ENCODE measurements at places on chromosomes 4 and X.

DNA sequence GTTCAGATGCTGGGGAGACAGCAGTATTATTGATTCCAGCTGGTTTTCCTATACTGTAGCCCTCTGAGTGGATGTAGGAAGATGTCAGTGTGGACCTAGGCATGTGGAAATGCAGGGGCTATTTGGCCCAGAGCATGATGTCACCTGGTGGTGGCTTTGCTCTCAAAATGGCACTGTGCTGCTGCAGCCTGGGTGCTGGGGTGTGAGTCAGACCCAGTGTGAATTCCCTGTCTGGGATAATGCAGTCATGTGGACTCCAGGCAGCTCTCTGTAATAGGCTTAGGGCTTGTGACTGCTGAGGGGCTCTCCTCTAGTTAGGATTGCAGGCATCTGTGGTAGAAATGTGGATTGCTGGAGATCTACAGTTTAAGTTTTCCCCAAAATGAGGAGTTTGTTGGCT lies 70.7 kb downstream of the DCAF8L2 start:
- DNase-seq = no peak

DNA sequence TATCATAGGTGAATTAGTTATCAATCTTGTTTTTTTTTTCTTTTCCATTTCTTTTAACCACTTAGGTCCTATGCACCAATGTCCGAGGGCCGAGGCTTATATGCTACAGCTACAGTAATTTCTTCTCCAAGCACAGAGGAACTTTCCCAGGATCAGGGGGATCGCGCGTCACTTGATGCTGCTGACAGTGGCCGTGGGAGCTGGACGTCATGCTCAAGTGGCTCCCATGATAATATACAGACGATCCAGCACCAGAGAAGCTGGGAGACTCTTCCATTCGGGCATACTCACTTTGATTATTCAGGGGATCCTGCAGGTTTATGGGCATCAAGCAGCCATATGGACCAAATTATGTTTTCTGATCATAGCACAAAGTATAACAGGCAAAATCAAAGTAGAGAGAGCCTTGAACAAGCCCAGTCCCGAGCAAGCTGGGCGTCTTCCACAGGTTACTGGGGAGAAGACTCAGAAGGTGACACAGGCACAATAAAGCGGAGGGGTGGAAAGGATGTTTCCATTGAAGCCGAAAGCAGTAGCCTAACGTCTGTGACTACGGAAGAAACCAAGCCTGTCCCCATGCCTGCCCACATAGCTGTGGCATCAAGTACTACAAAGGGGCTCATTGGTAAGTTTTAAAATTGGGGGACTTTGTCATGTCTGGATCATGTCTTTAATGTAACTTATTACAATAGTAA lies 250.7 kb downstream of the RAPGEF2 start:
- no peak for DNase-seq

- no peak for DNase-seq
These were observed 173.7 kb downstream of the VSIG4 start for GRCh38 chrX:65866146-65866545.

GRCh38 chrX:48720577-48721250 lies 24.2 kb downstream of the SUV39H1 start:
- no peak for DNase-seq

- no peak for DNase-seq
These were observed 4.0 kb downstream of the TRPC5 start for GRCh38 chrX:112078606-112079005.
